ENCODE measurements at places on chromosomes 1 and 21.

GRCh38 chr1:225318706-225319575 is 108.9 kb downstream of the LBR start:
- no peak for DNase-seq

- peak; percentile 84 for DNase-seq
Observed at GRCh38 chr1:201408176-201408833, 9.2 kb upstream of the LAD1 start.

DNA sequence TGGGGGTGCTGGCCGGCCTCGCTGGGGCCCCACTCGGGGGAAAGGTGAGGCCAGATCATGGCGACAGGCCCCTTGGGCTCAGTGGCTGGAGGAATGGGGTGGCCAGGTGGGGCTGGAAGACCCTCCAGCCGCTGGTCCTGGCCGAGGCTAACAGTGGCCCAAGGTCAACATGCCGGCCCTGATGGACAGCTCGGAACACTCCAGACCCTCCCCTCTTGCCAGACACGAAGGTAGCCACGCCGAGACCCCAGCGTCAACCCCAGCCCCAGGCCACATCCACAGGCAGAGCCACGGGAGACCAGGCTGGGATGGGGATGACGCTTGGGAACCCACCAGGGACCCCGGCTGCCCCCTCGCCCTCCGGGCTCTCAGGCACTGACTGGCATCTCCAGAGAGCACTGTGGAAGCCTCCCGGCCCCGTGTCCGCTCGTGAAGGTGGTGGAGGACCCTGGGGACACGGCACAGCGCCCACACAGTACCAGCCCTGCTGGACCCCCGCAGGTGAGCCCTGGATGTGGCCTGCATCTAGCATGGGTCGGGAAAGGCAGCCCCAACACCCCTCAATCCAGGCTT is 905 bp upstream of the C1QTNF12 start:
- no peak for DNase-seq

GRCh38 chr1:46735708-46736324 is 16.9 kb upstream of the EFCAB14 start:
- no peak for DNase-seq

DNA sequence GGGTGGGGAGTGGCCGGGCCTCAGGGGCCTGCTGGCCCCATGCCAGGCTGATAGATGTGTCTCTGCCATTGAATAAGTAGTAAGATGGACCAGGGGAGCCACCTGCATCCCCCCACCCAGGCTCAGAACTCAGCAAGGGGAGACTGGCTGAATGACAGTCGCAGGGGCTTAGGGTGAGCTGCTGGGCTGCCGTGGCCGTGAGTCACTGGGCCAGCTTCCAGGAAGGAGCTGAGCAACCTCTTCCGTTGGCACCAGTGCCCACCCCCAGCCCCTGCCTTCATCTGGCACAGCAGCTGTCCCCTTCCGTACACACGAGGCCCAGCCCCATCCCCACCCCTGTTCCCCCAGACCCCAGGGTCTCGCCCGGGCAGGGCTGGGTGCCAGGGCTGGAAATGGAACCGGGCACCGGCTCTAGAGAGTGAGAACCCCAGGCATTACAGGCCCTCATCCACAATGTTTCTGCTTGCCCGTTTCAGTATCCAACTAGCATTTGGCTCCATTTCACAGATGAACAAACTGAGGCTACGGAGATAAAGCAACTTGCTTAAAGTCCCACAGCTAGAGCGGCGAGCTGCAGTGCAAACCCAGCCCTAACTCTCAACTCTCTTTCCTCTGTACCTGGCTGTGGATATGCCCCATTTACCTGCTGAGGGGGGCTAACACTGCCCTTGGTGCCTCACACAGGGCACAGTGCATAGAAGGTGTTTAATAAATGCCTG is 10.2 kb downstream of the WNT4 start:
- no peak for DNase-seq

DNA sequence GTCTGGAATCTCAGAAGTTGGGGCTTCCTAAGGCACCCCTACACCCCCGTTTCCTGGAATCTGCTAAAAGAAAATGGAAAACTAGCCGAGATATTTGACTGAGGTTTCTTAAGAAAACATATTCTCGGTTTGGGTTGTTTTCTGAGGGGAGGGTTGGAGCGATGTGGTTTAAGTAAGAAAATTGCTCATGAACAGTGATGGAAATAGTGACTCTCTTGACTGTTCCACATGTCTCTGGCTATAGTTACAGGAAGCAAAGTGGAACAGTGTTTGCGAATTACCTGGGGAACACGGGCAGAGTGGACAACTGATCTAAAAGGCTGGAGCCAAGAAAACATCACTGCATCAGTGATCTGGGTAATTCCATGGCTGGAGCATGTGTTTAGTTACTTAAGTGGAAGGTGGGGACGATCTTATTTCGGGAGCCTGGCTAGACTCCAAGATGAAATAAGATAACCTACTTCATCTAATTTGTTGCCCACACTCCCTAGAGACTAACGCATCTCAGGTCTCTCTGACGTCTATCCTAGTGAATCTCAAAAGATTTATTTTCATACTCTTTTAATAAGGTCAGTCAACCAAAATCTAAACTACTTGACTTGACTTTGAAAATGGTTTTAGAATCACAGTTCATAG is 92.4 kb downstream of the KCNJ15 start:
- no peak for DNase-seq

DNA sequence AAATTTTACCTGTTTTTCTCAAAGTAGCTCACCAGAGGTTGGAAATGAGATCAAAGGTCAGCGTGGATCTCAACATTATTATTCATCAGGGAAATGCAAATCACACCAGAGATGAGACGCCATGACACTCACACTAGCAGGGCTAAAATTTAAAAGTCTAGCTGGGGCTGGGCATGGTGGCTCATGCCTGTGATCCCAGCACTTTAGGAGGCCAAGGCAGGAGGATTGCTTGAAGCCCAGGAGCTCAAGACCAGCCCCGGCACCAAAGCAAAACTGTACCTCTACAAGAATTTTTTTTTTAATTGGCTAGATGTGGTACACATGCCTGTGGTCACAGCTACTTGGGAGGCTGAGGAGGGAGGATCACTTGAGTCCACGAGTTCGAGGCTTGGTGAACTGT is 41.4 kb upstream of the PCBP3 start:
- DNase-seq: peak; percentile 54

DNA sequence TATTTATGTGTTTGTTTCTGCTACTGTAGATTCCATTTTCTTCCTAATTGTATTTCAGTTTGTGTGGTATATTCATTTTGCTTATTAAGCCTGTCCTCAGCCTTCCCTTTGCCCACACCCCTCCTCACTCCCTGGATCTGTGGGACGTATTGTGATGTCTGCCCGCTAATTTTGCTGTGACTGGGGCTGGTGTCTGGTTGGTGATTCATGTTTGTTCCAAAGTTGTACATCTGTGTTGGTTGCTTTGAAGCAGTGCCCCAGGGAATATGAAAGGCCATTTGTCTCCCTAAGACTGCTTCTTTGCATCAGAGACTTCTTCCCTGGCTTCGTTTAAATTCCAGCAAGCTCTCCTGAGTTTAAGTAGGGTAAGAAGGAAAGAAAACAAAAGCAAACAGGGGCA is 289.5 kb upstream of the SGIP1 start:
- DNase-seq: no peak

DNA sequence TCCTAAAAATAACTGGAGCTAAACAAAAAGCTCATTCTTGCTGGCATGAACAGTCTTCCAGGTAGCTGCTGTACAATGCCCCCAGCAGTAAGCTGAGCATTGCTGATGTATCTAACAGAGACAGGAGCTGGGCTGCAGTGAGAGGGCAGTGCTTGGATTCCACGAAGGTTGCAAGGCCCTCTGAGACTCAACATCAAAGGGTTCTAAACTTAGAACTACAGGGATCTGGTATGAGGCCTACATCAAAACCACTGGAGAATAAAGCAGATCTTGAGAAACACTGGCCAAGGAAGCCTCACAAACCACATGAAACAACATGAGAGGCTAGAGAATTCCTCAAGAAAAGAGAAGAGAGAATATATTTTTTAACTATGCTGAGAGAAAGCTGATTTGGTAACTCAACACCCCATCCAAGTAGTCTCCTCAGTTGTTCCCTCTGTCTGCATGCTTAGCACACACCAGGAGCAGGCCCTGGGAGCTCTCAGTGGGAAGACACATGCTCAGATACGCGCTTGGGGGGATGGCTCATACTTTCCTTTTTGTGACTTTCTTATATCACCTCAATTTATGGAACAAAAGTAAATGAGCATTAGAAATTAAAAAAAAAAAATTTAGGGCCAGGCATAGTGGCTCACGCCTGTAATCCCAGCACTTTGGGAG is 27.7 kb downstream of the DSTYK start:
- DNase-seq: no peak

DNA sequence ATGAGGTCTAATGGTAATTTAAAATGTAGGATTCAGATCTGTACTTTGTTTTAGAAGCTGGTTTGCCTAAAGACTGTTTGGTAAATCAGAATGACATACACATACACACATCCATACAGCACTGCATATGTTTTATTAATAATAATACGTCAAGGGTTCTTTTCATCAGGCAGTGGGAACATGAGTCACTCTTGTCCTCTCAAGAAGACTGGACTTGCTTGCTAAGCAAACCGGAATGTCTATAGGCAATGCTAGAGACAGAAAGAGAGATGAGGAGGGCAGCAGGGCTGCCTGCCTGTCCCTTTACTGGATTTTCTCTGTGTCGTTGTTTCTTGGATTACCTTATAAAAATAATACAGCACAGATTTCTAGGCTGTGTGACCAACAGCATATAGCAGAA is 119.1 kb upstream of the GALNT2 start:
- no peak for DNase-seq

DNA sequence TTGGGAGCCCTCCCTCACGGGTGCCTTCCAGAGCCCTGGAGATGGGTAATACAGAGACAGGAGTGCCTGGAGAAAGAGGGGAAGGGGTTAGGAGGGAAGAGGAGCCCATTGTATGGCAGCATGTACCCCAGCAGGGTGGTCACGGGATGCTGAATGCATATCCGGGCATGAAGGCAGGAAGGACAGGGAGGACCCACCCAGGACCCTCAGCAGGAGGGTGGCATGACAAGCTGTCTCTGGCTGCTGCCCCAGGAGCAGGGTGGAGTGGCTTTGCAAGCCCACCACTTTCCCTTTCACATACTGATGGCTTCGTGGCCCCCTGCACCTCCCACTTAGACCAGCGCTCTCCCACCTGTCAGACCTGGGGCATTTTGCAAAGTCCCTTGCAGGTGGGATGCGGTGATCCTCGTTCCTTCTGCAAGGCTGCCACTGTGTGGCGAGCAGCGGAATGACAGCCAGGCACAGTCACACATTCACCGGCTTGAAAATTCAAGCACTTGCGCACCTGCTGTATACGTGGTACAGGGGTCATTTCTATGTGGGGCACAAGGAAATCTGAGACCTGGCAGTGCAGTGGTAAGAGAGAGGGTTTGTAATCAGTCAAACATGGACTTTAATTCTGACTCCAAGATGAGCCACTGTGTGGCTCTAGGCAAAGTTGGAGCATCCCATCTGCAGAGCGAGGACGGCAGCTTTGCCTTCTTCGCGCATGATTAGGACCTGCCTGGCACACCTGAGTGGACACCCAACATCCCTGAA is 53.2 kb upstream of the TMEM51 start:
- DNase-seq: no peak

GRCh38 chr1:66278260-66279021 is 255.5 kb upstream of the SGIP1 start:
- DNase-seq: no peak

- DNase-seq: no peak
Observed at GRCh38 chr1:51241119-51241518, 5.0 kb downstream of the RNF11 start.

GRCh38 chr1:63321066-63321784 is 1.1 kb upstream of the FOXD3 start:
- DNase-seq: no peak

DNA sequence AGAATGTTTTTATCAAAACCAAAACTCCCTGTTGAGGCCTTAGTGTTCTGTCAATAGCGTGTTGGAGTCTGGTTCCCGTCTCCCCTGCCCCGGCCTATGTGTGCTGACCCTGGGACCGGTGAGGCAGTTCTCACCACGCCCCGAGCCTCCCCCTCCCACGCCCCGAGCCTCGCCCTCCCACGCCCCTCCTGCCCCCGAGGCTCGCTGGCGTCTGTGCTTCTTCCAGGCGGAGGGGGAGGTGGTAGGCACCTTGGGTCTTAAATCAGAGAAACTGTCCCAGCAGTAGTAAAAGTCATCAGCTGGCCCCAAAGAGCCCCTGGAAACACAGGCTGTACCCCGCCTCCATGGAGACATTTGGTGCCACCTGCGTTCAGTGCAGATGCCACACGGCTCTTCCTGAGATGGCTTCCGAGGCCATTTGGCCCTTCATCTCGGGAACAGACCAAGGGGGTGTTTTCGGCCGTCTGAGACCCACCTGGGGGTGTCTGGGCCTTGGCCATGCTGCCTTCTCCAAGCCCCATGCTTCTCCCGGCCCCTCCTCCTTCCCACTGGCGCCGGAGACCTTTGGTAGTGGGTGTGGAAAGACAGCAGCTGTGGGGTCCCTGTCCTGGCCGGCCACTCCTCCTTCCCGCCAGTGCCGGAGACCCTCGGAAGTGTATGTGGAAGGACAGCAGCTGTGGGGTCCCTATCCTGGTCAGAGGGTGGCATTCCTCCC is 44.7 kb downstream of the SKI start:
- no peak for DNase-seq

DNA sequence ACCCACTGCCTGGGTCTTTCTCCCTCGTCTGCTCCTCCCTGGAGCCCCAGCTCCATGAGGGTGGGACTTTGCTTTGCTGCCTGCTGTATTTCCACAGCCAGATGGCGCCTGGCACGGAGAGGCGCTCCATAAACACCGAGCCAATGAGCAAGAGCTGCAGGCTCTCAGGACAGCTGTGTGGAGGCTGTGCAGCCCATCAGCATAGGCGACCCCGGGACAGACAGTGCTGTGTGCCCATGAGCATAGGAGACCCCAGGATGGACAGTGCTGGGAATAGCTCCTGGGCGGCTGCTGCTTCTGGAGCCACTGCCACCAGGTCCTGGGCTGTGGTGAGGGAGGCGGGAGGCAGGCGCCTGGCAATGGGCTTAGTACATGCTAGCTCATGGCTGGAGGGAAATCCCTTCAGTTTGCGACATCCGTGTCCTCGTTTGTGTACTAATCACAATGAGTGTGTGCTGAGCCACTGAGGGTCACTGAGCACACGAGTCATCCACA is 29.2 kb downstream of the CEP104 start:
- no peak for DNase-seq

DNA sequence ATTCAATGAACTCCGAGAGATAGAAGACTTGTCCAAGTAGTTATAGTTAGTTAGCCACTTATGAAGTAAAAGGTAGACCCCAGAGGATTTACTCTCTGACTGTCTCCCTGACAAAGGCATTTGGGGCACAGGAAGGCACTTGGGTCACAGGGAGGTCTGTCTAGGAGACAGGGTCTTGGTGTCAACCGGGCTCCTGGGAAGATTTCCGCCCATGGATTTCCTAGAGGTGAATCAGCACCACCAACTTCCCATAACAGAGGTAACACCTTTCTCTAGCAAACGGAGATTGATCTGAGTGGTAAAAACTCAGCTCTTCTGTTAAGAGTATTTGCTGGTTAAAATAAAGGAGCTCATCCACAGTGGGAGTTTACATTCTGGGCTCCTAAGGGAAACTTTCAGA is 16.4 kb downstream of the CCN1 start:
- no peak for DNase-seq

- DNase-seq: no peak
Observed at GRCh38 chr1:20318971-20319370, 28.3 kb downstream of the VWA5B1 start.

GRCh38 chr1:29335573-29335972 is 99.3 kb downstream of the PTPRU start:
- no peak for DNase-seq
